Prostate gland (tissue), 2 donors: ENCODE measurements at places on chromosomes 13 and 19. TPM values are rescaled to one million over a fixed set of nuclear protein-coding genes. Genes with fewer than 3 reads are reported as not detected.
A peak's percentile ranks its signal among the peaks of the same experiment; 100 is the strongest.

DNA sequence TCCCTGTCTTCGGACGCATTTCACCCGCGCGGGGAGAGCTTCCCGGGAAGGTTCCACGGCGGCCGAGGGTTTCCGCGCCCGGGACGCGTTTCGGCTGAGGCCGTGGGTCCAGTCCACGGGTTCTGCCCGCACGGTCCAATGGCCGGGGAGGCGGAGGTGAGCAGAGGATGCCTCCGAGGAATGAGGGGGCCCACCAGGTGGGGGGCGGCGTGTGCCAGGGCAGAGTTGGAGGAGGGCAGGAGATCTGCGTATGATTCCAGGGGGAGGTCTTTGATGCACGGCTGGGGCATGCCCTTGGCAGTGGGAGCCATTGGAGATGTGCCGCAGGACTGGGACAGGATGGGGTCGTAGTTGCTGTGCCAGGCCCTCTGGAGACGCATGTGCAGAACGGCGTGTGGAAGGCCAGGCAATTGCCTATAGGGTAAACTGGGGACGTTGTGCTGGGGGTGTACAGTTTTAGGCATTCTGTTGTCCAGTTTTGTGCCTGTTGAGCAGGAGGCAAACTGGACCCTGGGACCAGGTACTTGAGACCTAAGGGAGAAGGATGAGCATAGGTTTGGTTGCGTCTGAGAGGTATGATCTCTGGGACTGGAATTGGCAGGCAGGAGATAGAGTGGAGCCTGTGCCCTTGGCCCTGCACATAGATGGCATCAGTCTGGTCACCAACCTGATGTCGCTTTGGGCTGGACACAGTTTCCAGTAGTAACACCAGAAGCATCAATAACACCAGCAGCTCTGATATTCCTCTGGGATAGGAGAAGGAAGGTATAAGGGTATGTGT lies 751 bp downstream of the ZNF584 start:
- peak overlapping the region; percentile 82 for H3K27ac ChIP-seq
- peaks cover 7% of the 10 kb centered on the region for H3K4me1 ChIP-seq
- no peak for DNase-seq
- no peaks in the 10 kb centered on the region for H3K36me3 ChIP-seq

Gene MEDAG
- total RNA-seq, result 0.23 TPM

DNA sequence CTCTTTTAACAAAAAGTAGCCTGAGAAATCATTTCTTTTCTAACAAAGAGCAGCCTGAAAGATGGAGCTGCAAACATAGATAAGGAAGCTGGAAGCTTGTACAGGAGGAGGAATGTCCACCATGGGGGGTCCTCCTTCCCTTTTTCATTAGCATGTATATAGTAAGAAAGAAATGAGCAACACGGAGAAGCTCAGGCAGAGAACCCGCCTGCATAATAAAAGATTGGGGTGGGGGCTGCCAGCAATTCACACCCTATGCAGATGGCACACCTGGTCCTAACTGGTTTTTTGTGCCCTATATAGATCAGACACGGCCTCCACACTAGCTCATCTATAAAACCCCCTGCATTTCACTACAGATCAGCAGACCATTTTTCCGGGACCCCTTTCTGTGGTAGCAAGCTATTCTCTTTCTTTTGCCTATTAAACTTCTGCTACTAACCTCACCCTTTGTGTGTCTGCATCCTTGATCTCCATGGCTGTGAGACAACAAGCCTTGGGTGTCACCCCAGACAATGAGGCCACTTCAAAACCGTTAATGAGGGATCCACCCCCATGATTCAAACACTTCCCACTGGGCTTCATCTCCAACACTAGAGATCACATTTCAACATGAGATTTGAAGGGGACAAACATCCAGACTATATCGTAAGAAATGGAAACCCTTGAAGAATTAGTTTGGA lies 167.5 kb upstream of the FREM2 start:
- H3K27ac ChIP-seq, result no peak overlapping the region
- peaks cover 4% of the 10 kb centered on the region for H3K27me3 ChIP-seq
- no peak overlapping the region for H3K4me3 ChIP-seq
- DNase-seq, result no peak
- no peaks in the 10 kb centered on the region for H3K36me3 ChIP-seq

Gene CFD
- total RNA-seq, result 167 TPM

DNA sequence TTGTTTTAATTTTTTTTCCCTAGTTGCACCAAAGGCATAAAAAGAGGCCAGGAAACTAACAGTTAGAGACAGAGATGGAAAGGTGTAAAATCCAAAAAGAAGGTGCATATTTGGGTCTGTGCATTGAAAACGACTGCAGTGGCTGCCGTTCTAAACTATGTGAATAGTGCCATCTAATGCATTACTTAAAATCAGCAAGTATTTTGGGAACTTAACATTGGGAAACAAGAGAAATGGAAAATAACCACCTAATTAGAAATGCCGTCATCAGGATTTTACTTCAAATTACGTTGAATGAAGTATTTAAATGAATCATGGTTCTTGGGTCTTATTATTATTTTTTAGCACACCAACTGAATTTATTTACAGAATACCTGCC lies 189.5 kb upstream of the MIR17HG start:
- H3K4me1 ChIP-seq, result no peaks in the 10 kb centered on the region
- no peak for DNase-seq
- no peaks in the 10 kb centered on the region for H3K27me3 ChIP-seq
- H3K4me3 ChIP-seq, result no peak overlapping the region

DNA sequence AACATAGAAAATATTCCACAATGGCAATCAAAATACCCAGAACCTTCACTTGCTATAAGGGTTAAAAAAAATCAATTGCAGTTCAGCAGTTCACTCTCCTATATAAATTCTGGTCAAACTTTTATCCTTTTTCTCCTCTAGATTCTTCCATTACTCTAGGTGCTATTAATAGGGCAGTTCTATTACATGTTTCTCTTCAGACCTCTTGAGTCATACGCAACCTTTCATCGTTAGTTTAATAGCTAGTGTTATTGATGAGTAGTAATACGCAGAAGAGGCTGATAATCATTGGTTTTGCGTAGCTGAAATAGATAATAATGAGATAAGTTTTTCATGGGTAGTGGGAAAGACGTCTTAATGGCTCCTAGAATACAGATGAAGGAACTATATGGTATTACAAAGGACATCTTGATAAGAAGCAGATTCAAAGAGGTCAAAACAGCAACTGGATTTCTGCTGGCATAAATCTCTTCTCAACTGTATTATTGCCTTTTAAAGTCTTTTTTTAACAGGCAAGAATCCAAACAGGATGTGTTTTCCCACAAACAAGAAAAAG lies 118.3 kb upstream of the STARD13 start:
- H3K4me3 ChIP-seq, result no peak overlapping the region
- DNase-seq, result no peak
- H3K4me1 ChIP-seq, result no peaks in the 10 kb centered on the region
- H3K27me3 ChIP-seq, result no peaks in the 10 kb centered on the region
- no peaks in the 10 kb centered on the region for H3K36me3 ChIP-seq

GRCh38 chr19:53254411-53255341 lies at the start of gene ZNF677:
ZNF677 (minus strand) TSS chr19:53254873; CDS start chr19:53251550, 3,323 bp downstream.
- H3K27ac ChIP-seq, result peak within 1 kb of the TSS; percentile 81
- H3K4me1 ChIP-seq, result no peaks in the 10 kb centered on the region
- H3K4me3 ChIP-seq, result peak within 1 kb of the TSS; percentile 76
- H3K36me3 ChIP-seq, result no peaks in the 10 kb centered on the region
- DNase-seq, result peak; percentile 85
- no peaks in the 10 kb centered on the region for H3K27me3 ChIP-seq

Gene PCDH17
- 2.5 TPM for total RNA-seq

Gene STOML3
- total RNA-seq, result not detected

DNA sequence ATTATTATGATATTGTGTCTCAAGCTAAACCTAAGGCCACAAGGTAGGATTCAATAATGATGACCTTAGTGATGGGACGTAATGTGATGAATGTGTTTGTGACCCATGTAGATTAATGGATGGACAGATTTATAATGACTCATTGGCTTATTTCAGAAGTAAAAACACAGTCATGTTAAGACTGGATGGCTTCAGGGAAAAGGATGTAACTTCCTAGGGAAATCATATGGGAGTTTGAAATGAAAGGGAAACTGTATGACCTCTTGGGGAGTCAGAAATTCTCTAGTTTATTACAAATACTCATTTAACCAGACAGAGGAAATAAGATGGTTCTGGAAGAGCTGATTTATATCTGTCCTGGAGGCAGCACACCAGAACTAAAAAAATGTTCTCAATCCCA lies 2.9 kb downstream of the EDNRB start:
- DNase-seq, result no peak
- no peaks in the 10 kb centered on the region for H3K36me3 ChIP-seq
- H3K4me3 ChIP-seq, result no peak overlapping the region
- no peak overlapping the region for H3K27ac ChIP-seq

- H3K36me3 ChIP-seq, result no peaks in the 10 kb centered on the region
- H3K27ac ChIP-seq, result no peak overlapping the region
- no peaks in the 10 kb centered on the region for H3K4me1 ChIP-seq
- no peak for DNase-seq
- no peak overlapping the region for H3K4me3 ChIP-seq
Observed at GRCh38 chr13:40465015-40465390, 201.4 kb downstream of the FOXO1 start.

Gene PTPRH
- not detected for total RNA-seq
